Forelimb muscle (tissue), 1 donor: ENCODE measurements at places on chromosomes 13 and 19.

GRCh38 chr13:111882351-111882750, 184.6 kb upstream of the SOX1 start:
- DNase-seq: no peak

DNA sequence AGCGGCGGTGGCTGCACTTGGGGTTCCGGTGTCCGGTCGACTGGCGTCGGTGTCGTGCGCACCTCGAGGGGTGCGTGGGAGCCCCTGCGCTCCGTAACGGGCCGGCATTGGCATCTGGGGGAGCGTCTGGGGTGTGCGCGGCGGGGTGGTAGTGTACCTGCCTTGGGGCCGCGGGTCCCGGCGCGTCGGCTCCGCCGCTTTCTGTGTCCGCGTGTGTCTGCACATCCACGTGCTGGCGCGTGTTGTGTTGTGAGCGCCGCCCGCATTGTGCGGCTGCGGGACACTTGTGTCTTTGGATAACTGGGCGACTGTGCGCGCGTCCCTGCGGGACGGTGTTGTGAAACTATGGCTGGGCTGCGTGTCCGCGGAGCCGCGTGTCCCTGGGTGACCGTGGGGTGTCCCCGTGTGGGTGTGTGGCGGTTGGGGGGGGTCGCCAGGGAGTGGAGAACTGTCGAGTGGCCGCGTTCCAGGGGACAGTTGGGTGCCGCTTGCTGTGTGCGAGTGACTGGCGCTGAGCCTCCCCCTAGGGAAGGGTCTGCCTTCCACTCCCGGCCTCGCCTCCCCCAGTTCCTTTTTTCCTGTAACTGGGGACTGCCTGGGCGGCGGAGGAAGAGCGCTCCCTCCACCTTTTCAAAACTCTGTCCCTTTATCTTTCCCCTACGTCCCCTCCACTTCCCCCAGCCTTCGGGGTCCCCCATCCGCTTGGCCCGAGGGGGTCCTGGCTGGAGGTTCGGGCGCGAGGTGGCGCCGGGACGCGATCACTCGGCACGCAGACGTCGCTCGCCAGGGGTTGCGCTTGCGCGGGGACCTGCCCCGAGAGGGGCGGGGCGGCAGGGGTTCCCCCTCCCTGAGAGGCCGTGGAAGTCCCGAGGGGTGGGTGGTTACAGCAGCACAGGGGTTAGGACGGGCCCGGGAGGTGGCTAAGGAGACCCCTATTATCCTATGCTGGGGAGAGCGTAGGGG, 5.7 kb upstream of the NFIC start:
- DNase-seq: no peak

GRCh38 chr13:98508280-98508679, 68.6 kb downstream of the STK24 start:
- no peak for DNase-seq

- DNase-seq: no peak
Measured at GRCh38 chr13:94542917-94543316, 53.0 kb downstream of the TGDS start.

DNA sequence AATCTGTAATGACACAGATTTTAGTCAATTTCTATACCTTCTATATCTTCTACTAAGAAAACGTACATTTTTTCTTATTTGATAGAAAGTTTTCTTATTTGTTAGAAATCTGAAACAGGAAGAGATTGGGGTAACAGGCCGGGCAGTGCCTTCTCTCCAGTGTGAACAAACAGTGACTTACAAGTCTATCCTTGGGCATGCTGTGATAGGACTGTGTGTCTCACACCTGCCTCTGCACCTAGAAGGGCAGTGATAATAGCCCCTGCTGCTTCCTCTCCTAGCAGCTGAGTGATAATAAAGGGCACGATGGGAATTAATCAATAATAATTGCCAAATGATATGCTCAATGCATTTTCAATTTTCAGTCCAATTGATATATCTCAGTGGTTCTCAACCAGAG, 1.4 kb downstream of the TMEM272 start:
- DNase-seq: no peak

DNA sequence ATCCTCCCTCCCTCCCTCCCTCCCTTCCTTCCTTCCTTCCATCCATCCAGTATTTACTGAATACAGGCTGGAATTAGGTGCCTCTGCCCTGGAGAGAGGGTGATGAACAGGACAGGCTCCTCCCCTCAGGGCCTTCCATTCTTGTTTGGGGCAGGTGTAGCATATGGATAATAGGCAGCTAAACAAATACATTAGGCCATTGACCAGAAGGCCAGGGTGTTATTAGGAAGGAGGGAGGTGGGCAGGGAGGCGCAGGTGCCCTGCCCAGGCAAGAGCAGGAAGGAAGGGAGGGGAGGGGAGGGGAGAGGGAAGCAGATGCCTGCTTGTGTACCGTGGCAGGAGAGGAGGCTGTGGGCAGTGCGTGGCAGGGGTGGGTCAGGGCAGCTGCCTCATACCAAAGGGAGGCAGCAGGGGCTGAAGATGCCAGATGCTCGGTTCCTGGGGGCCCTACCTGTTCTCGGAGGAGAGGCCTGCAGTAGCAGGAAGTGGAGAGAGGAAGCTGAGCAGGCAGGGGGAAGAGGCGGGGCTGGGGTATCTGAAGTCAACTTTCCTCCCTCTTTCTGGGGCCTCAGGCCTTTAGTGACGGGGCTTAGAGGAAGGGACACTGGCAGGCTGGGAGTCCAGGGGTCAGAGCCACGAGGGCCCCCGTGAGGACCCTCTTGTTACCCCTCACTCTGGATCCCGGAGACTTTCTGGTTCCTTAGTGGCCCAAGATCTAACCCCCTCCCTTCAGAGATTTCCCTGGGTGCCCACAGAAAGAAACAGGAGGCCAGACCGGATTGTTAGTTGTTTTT, at the start of gene RINL:
TSS of gene RINL (minus strand) at position 495 of the 794 bp plus-strand sequence. CDS start 1,533 bp downstream, outside the sequence.
- DNase-seq: no peak

GRCh38 chr13:110225609-110226574, 81.1 kb downstream of the COL4A1 start:
- no peak for DNase-seq
